ENCODE measurements at places on chromosomes 5 and 9.

GRCh38 chr5:142626099-142626498, 59.8 kb downstream of the FGF1 start:
- no peak for DNase-seq

- no peak for DNase-seq
Measured at GRCh38 chr9:134219646-134220060, 55.3 kb upstream of the RNU6ATAC start.

DNA sequence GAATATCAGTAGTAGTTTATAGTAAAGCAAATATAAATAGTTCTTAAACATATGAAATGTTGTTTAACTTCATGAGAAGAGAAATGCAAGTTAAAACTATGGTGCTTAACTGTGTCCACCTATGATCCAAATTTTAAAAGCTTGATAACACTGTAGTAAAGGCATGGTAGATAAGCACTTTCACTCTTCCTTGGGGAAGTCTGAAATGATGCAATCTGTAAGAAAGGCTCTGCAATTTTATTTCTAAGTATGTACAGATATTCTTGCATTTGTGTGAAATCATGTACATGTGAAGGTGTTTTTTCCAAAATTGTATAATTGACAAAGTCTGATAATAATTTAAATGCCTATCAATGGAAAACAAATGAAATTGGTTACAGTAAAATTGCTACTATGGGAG, 66.9 kb downstream of the SYK start:
- no peak for DNase-seq

GRCh38 chr5:95605786-95606185, 14.1 kb upstream of the GPR150 start:
- no peak for DNase-seq

DNA sequence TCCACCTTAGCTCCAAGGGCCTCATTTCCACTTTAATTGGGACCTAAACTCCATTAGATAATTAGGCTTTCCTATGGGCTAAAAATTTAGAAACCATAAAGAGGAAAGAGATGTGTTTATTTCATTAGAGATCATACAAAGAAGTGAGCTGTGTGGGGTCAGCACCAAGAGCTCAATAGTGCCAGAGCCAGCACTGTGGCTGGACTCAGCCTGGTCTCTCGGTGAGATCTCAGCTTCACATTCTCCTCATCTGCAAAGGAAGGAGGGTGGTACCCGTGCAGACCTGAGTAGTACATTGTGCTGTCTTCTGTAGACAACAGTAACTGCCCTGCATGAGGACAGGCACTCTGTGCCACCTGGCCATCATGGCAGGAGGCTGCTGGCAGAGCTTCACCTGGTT, 136.1 kb upstream of the EPB41L4A start:
- DNase-seq, result no peak

DNA sequence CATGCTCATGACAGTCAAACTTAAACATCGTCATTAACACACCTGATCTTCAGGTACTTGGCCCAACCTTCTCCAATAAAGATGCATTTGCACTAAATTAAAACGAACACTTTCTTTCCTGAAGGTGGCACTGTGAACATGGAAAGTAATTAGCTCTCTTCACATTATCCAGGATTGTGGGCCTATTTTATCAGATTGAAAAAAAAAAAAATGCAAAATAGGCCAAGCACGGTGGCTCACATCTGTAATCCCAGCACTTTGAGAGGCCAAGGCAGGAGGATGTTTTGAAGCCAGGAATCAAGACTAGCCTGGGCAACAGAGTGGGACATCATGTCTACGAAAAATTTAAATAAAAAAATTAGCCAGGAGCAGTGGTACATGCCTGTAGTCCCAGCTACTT, 14.4 kb upstream of the CDC20B start:
- DNase-seq, result no peak

DNA sequence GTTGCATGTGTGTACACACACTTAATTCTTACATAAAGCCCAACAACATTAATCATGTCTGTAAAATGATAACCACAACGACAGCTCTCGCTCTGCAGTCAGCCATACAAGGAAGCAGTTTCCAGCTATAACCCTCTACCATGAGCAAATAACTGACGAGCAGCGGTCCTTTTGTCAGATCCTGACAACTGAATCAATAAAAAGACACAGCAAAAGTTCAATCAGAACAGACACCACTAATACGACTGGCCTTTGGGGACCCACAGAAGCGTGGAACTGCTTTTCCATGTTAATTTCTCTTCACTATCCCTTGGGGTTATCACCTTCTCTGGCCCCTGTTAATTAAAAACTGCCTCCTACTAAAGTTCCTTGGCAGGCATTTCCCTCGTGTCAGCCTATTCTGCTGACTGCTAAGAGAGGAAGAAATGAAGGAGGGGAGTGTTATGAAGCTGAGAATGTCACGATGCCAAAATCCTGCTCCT, 722.8 kb upstream of the GRAMD2B start:
- DNase-seq, result no peak

DNA sequence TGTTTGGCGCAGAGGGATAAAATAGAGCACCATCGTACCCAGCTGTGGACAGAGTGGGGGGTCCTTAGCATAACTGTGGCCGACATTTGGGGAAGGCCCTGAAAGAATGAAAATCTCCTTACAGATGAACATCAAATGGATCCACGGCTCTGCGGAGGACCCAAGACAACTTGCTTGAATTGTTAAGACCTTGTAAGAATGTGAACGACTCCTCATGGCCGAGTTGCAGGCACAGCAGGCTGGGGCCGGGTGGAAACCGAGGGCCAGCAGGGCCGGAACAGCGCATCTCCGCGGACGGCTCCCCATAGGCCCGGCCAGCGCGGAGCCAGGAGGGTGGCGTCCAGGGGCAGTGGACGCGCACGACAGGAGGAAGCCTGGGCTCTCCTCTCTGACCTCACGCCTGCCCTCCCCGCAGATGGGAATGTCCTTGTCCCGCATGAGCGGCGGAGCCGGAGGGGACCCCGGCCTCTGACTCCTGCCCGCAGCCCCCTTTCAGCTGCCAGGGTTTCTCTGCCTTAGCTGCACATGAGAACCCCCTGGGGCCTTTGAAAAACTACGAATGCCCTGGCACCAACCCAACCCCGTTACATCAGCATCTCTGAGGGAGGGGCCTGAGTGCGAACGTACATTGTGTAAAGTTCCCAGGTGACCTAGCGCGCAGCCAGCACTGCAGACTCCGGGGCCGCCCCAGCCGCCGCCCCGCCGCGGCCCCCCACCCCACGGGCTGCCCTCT, 36.2 kb upstream of the PTCH1 start:
- no peak for DNase-seq

GRCh38 chr5:1214936-1215220, 10.3 kb upstream of the SLC6A18 start:
- no peak for DNase-seq

GRCh38 chr5:134263801-134264200, 37.9 kb upstream of the PPP2CA start:
- DNase-seq, result no peak

- DNase-seq, result no peak
Measured at GRCh38 chr5:175393897-175394296, 50.1 kb downstream of the DRD1 start.

- no peak for DNase-seq
Measured at GRCh38 chr5:16994565-16994964, 58.5 kb upstream of the MYO10 start.

GRCh38 chr5:148697180-148697808, 43.0 kb upstream of the HTR4 start:
- no peak for DNase-seq

DNA sequence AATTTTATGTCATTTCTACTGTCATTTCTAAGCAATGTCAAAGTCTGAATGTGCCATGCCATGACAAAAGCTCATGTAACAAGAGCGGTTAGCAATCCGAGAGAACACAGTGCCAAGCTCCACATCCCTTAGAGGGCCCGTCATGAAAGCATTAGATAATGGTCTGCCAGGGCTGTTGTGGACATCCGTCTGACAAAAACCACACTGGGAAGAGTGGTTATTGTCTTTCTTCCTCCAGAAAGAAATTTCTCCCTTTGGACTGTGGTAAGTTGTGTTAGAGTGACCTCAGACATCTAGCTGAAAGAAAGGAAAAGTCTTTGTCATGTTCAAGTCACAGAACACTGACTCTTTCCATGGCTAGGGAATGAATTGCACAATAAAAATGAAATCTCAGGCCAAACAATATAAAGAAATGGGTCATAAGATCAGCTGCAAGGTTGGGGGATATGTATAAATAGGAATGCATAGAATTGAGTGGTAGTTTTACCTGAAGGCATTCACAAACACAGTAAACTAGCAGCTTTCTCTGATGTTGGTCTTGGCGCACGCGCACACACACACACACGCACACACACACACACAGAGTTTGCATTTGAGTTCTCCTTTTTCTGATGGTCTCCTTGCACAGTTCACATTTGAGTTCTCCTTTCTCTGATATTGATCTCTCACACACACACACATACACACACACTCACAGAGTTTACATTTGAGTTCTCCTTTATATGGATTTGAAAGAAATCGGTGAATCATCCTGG, 5.3 kb downstream of the SLC1A3 start:
- DNase-seq, result no peak

Data from activated T-helper 1 cell treated with anti-CD3 and anti-CD28 coated beads, Interleukin-2, amount 50 U/mL, for 16 hours (primary cell).